ENCODE measurements at places on chromosomes 5 and 9. TPM values are rescaled to one million over a fixed set of nuclear protein-coding genes. Genes with fewer than 3 reads are reported as not detected.

DNA sequence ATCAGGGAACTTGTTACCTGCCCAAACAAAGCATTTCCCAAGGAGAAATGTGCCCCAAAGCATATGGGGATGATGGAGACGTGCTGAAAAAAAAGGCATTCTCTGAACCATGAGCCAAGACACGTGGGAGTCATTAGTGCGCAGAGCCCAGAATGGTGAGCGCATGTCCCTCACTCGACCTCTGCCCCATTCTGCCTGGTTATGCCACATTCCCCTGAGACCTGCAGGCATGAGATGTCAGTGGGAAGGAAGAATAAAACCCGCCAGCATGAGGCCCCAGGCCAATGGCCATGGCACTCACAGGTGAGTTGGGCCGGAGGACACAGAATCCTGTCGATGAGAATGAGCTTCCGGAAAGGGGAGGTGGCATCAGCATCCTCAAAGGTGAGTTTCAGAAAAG is 228.9 kb downstream of the CDK5RAP2 start:
- DNase-seq, result no peak

DNA sequence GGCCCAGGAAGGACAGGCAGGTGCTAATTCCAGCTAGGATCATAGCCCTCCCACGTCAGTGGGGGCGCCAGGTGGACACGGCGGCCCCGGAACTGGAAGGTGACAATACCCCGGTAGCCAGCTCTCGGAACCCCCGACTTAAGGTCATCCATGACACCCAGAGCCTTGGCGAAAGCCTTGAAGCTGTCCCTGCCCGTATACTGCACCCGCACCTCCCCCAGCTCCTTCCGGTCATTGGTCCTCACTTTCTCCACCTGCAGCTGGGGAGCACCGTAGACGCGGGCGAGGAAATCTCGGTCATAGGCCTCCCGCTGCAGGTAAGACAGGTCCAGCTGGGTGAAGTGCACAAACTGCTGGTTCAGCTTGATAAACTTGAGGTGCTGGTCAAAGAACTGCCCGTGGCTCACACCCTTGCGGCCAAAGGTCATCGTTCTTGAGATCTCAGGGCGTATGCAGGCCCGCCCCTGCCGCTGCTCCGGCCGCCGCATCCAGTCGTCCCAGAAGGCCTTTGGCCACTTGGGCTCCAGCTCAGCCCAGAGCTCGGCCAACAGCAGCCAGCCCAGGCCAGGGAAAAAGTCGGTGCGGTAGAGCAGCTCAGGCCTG is 10.9 kb downstream of the MGAT1 start:
- no peak for DNase-seq

Gene IDNK
- not detected for total RNA-seq

Gene PCDHB5
- 0.38 TPM for total RNA-seq

DNA sequence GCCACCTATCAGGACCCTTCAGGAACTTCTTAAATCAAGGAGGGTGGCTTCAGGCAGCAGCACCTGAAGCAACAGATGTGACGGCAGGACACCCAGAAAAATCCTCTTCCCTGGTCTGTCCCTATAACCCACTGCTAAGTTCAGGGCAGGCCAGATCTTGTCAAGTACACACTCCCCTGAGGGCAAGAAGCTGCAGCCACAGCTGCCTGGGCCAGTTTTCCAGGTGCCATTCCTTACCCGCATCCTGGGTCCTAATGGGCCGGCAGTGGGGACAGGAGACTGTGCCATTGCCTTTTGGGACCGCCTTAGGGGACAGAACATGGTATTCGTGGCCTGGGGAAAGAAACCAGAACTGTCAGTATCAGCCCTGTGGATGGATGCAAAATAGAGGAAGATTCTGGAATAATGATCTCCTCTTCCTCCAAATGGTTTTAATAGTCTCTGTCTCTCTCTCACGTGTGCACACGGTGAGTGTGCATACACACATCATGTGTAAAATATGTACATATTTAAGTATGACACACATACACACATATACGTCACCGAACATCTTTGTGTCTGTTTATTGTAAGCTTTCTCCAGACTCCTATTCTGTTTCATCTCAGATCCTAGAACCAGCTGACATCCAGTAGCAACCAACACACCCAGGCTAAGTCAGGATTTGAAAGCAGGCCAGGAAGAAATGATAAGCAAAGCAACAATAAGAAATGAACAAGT is 14.0 kb downstream of the ORM2 start:
- no peak for DNase-seq

Gene BSPRY
- not detected for total RNA-seq

GRCh38 chr5:56459394-56460194 is 226.5 kb upstream of the ANKRD55 start:
- no peak for DNase-seq

DNA sequence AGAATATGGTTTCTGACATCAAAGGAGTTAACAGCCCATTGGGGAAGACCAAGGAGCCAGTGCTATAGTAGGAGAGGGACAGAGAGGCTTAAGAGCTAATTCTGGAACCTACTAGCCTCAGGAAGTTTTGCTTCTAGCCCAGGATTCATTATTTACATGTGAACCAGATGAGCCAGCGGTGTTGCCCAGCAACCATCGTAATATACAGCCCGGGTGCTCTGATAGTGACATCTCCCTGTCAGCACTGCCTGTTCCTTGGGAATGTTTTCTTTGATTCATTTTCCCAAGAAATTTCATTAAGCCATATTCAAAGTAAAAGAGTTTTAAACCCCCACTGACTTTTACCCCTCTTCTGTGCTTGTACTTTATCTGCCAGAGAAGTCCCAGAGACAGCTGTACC is 217.4 kb upstream of the ADAMTSL1 start:
- DNase-seq, result no peak

Gene PLAC8L1
- total RNA-seq, result not detected

DNA sequence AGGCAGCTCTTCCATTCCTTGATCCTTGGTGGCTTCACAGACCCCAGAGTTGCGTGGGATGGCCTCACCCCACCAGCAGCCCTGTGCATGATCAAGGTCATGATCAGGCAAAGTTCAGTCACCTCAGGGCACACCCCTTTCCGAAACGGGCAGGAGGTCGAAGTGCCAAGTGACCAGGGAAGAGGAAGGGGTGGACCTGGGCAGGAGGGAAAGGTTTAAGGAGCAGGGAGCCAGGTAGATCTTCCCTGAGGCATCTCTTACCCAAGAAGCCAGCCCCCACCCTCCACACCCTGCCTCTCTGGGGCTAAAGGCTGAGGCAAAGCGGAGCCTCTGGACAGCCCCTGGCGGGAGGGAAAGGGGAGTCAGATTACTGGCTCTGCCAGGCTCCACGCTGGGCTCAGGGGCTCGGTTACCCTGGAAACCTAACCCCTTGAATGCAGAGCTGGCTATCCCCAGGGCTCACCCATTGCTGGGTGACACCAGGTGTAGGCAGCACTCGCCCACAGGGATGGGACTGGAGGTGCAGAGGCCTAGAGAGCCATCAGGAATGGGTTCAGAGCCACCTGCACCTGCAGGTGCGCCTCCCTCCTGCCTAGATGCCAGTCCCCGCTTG is 3.6 kb downstream of the MGAT4B start:
- no peak for DNase-seq
